ENCODE measurements at places on chromosomes 4 and X. TPM values are rescaled to one million over a fixed set of nuclear protein-coding genes. Genes with fewer than 3 reads are reported as not detected.

The MGAT4D gene
- not detected for total RNA-seq

- H3K36me3 ChIP-seq, result no peaks in the 10 kb centered on the region
- no peak overlapping the region for H3K27ac ChIP-seq
- no peak for DNase-seq
- no peaks in the 10 kb centered on the region for H3K4me1 ChIP-seq
Observed at GRCh38 chr4:108840426-108840975, 77.6 kb upstream of the ETNPPL start.

DNA sequence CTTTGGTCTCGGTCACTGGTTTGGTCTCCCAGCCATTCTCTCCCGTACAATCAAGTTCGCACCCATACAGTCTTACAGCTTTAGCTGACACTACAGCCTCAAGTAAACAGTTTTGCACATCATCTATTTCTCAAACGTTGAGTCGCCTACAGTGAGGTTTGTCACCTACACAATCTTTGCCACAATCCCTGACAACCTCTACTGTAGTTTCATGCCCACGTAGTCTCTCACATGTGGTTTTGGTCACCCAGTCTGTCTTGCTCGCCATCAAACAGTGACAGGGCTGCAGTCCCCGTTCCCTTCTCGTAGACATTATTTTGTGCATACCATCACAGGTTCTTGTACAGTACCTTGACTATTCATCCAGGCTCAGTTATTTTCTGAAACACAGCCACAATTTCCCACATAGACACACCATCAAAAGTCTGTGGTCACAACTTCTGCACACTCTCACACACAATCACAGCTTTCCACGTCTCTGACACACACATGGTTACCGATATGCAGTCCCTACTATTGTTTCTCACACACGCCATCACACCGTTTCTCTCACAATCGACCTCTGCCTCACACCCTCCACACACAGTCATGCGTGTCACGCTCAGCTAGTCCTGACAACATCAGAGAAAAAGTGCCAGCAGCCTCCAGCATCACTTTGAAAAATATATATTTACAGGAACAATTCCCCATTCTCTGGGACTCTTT is 5.3 kb upstream of the CFP start:
- H3K36me3 ChIP-seq, result no peaks in the 10 kb centered on the region
- no peak overlapping the region for H3K4me3 ChIP-seq
- H3K27ac ChIP-seq, result no peak overlapping the region

The HERC3 gene
- 9.2 TPM for total RNA-seq

- no peak overlapping the region for H3K4me3 ChIP-seq
- no peaks in the 10 kb centered on the region for H3K27me3 ChIP-seq
- H3K27ac ChIP-seq, result peak overlapping the region; percentile 50
- H3K4me1 ChIP-seq, result peaks cover 24% of the 10 kb centered on the region
Observed at GRCh38 chr4:88189881-88190585, 31.6 kb upstream of the ABCG2 start.

- peaks cover 9% of the 10 kb centered on the region for H3K4me1 ChIP-seq
- peak; percentile 68 for DNase-seq
- peak overlapping the region; percentile 33 for H3K4me3 ChIP-seq
- H3K27me3 ChIP-seq, result no peaks in the 10 kb centered on the region
Observed at GRCh38 chr4:173494013-173494970, 35.7 kb downstream of the HAND2 start.

DNA sequence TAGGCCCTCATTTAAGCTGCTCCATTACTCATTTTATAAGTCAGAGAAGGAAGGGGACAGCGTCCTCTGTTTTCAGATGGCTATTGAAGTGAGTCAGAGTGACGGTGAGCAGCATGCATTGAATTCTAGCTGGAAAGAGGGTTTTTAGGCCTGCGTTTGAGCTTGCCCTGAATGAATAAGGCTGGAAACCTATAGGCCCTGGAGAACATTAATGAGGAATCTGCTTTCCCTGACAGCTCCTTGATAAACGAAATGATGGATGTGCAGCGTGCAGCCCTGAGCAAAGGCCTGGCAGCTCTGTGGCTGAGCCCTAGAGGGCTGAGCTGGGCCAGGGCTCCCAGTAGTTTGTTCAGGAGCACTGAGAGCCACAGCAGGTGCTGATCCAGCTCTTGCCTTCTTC is 33.4 kb downstream of the TBL1X start:
- H3K27me3 ChIP-seq, result no peaks in the 10 kb centered on the region
- H3K4me1 ChIP-seq, result no peaks in the 10 kb centered on the region
- no peak for DNase-seq
- no peak overlapping the region for H3K4me3 ChIP-seq
- H3K36me3 ChIP-seq, result no peaks in the 10 kb centered on the region
- H3K27ac ChIP-seq, result no peak overlapping the region

The H2BW1 gene
- not detected for total RNA-seq

- no peaks in the 10 kb centered on the region for H3K4me1 ChIP-seq
- no peaks in the 10 kb centered on the region for H3K27me3 ChIP-seq
- H3K4me3 ChIP-seq, result no peak overlapping the region
- no peak overlapping the region for H3K27ac ChIP-seq
Observed at GRCh38 chr4:163132469-163133218, 34.0 kb downstream of the NAF1 start.

GRCh38 chrX:40423299-40423698 is 157.5 kb upstream of the ATP6AP2 start:
- no peaks in the 10 kb centered on the region for H3K4me1 ChIP-seq
- H3K27me3 ChIP-seq, result no peaks in the 10 kb centered on the region
- no peak for DNase-seq

DNA sequence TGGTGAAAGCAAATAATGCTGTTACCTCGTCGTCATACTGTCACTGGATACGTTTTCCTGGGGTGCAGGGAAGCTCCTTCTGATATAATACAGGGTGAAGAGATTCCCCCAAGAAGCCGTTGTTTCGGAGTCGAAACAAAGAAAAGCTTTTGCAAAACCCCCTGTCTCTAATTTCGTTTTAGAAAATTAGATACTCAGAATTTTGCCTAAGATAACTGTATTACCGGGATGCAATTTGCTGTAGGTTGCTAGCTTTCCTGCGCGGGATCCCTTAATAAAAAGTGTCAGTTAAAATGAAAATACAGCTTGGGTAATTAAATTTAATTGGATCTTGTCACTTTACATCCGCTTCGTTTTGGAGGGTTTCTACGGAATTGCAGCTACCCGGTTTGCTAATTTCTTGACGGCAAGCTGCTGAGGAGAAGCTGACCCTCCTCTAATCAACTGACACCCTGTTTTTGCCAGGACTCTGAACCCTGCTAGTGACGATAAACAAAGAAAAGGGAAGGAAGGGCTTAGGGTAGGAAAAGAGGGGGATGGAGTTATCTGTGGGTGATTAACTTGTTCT is 174.6 kb downstream of the SHOX start:
- no peak overlapping the region for H3K4me3 ChIP-seq
- no peaks in the 10 kb centered on the region for H3K4me1 ChIP-seq
- no peaks in the 10 kb centered on the region for H3K36me3 ChIP-seq
- no peak for DNase-seq
- H3K27me3 ChIP-seq, result no peaks in the 10 kb centered on the region

DNA sequence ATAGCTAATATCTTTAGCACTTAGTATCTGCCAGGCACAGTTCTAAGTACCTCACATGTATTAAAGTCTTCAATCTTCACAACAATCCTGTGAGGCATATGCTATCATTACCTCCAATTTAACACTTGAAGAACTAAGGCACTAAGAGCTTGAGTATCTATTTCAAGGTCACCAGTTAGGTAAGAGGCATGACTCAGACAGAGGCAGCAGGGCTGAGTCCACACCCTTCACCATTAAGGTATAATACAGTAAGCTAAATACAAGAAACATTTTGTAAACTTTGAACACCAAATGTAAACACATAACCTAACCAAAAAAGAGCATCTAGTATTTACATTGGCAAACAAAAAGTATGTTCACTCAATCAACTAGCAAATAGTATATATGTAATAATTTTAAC is 1410.9 kb downstream of the PCDH18 start:
- H3K4me1 ChIP-seq, result no peaks in the 10 kb centered on the region
- DNase-seq, result no peak
- H3K36me3 ChIP-seq, result no peaks in the 10 kb centered on the region
- H3K4me3 ChIP-seq, result no peak overlapping the region

DNA sequence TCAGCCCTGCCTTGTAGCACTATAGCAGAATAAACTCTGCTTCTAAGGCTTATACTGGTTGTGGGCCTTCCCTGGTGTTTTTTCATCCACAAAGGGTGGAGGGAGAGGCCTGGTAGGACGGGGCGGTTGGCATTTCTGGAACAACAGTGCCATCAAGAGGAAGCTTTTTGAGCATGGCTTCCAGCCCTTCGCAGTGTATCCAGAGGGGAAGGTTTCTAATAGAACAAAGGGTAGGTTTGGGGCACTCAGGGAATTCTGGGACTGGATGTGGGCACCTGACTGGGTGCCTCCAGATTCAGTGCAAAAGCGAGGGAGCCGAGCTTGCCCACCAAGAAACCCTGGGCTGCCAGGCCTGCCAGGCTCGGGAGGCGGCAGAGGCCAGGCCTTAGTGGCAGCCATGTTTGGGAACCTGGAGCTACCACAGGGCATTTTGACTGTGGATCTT is 229.6 kb upstream of the AGTR2 start:
- H3K4me1 ChIP-seq, result no peaks in the 10 kb centered on the region
- no peaks in the 10 kb centered on the region for H3K36me3 ChIP-seq
- peak overlapping the region; percentile 65 for H3K27ac ChIP-seq
- H3K27me3 ChIP-seq, result no peaks in the 10 kb centered on the region

GRCh38 chrX:39983715-39984114 is 114.0 kb downstream of the BCOR start:
- no peak overlapping the region for H3K27ac ChIP-seq
- peaks cover 7% of the 10 kb centered on the region for H3K4me1 ChIP-seq
- H3K27me3 ChIP-seq, result no peaks in the 10 kb centered on the region

DNA sequence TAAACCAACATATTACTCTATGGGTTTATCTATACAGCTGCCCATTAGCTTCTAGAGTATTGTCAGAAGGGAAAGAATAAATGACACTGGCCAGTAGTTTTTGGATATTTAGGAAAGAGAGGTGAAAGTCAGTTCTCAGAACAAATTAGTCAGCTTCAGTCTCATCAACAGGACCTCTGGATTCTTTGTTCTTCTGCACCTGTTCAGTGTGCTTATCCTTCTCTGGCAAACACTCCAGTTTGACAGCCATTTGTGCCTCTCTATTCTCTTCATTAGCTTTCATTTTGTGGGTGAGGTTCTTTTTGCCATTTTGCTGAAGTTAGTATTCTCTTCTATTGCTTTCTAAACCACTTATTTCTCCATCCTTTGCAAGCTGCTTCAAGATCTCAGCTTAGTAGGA is 107.0 kb downstream of the PCDH18 start:
- no peak overlapping the region for H3K27ac ChIP-seq
- no peak for DNase-seq
- H3K27me3 ChIP-seq, result no peaks in the 10 kb centered on the region
- H3K36me3 ChIP-seq, result no peaks in the 10 kb centered on the region
- H3K4me1 ChIP-seq, result no peaks in the 10 kb centered on the region
- no peak overlapping the region for H3K4me3 ChIP-seq

GRCh38 chr4:164892018-164892417 is 15.0 kb downstream of the APELA start:
- H3K4me3 ChIP-seq, result no peak overlapping the region
- no peaks in the 10 kb centered on the region for H3K36me3 ChIP-seq
- DNase-seq, result no peak
- H3K27me3 ChIP-seq, result no peaks in the 10 kb centered on the region
- H3K4me1 ChIP-seq, result no peaks in the 10 kb centered on the region

DNA sequence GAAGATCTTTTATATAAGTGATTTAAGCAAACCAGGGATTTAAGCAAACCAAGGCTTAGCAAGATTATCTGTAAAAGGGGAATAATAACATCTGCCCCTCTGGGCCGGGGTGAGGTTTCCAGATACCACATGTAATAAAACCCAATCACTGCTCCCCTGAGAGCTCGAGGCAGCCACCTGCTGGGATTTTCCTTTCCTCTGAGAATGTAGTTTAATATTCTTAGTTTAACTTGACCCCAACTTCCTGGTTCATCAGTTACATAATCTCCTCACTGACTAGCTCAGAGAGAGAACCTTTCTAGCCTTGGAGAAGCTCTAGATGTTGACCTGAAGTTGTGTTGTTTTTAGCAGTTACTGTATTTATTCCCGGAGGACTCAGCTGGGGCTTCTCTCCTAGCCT is 322.4 kb downstream of the ARHGAP10 start:
- no peaks in the 10 kb centered on the region for H3K27me3 ChIP-seq
- no peaks in the 10 kb centered on the region for H3K36me3 ChIP-seq
- DNase-seq, result peak; percentile 6
- no peak overlapping the region for H3K27ac ChIP-seq
- no peaks in the 10 kb centered on the region for H3K4me1 ChIP-seq

GRCh38 chrX:107565931-107566603 is 62.2 kb upstream of the PRPS1 start:
- no peaks in the 10 kb centered on the region for H3K4me1 ChIP-seq
- DNase-seq, result no peak
- H3K27ac ChIP-seq, result no peak overlapping the region
- H3K27me3 ChIP-seq, result no peaks in the 10 kb centered on the region

GRCh38 chrX:119573840-119574393 is 446 bp upstream of the UBE2A start:
- H3K36me3 ChIP-seq, result no peaks in the 10 kb centered on the region
- H3K4me3 ChIP-seq, result peak overlapping the region; percentile 79
- no peak for DNase-seq
- H3K27ac ChIP-seq, result peak overlapping the region; percentile 97
- 0 out of 2 replicates have a peak, but pooled peaks cover 3% of the 10 kb centered on the region for H3K4me1 ChIP-seq
- H3K27me3 ChIP-seq, result no peaks in the 10 kb centered on the region

DNA sequence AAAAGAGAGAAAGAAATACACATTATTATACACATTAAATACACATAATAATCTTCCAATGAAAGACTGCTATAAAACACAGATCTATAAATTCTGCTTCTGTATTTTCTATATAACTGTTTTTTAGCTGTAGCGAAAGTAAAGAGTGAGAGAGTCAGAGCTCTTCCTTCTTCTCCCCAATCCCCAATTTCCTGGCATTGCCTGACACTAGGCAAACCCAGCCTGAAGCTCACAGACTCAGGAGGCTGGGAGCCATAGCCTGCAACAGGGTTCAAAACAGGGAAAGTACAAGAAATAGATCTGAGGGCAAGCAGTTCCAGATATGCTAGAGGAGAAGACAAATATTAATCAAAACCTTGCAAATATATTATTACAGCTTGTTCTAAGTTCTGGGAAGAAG is 201.6 kb downstream of the HNRNPD start:
- no peaks in the 10 kb centered on the region for H3K36me3 ChIP-seq
- H3K4me3 ChIP-seq, result no peak overlapping the region
- no peaks in the 10 kb centered on the region for H3K4me1 ChIP-seq
- H3K27ac ChIP-seq, result no peak overlapping the region
- no peaks in the 10 kb centered on the region for H3K27me3 ChIP-seq

The ARMCX4 gene
- 5.0 TPM for total RNA-seq

GRCh38 chr4:110905367-110905766 is 282.5 kb upstream of the PITX2 start:
- H3K27me3 ChIP-seq, result no peaks in the 10 kb centered on the region
- DNase-seq, result no peak
- no peak overlapping the region for H3K27ac ChIP-seq
- H3K36me3 ChIP-seq, result no peaks in the 10 kb centered on the region

The PARM1 gene
- total RNA-seq, result 1.7 TPM

Data from Caco-2 (cell line).